ENCODE measurements at places on chromosomes 13 and 19. TPM values are rescaled to one million over a fixed set of nuclear protein-coding genes. Genes with fewer than 3 reads are reported as not detected.

The KLC3 gene
- under 0.01 TPM for total RNA-seq

The XPO4 gene
- total RNA-seq: 21.8 TPM

The CLDN10 gene
- not detected for total RNA-seq

The PSG3 gene
- not detected for total RNA-seq

The ZNF547 gene
- total RNA-seq: 7.0 TPM

The GAPDHS gene
- 0.17 TPM for total RNA-seq

The KLK15 gene
- total RNA-seq: not detected

The FBL gene
- 67.5 TPM for total RNA-seq

The FUT2 gene
- total RNA-seq: not detected

The ACER1 gene
- not detected for total RNA-seq
